CD4-positive, CD25-positive, alpha-beta regulatory T cell (primary cell): ENCODE measurements at places on chromosomes 3 and 15. TPM values are rescaled to one million over a fixed set of nuclear protein-coding genes. Genes with fewer than 3 reads are reported as not detected.

DNA sequence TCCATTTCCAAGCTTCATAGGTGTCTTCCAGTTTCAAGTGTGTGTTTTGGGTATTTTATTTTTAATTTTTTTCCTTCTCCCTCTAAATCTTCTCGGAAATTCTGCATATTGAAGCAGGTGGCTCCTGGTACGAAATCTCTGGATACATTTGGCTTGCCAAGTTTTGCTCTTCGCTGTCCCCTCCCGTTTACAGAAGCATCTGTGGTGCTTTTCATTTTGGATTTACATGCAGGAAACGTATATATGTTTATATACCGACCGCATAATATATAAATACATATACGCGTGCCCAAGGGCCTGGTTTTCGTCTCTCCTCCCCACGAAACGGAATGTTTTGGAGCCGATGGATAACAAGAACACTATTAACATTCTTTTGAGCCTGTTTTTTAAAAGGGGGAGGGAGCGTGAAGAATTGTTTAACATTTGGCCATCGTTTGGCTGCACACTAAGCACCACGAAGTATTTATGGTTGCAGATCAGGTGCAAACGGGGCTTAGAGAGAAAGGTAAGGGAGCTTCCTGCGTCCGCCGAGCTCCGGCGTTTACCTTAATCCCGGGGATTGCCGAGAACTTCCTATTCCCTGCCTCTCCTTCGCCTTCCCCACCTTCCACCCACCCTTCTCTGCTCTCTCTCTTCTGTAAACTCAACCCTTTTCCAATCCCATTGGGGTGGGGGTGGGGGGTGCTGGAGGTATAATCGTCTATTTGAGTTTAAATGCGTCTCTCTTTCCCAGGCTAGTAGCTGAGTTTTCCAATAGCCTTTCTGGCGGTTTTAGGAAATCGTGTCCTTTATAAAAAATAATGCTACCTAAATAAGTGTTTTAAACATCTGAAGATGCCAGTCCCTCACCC lies 1.1 kb upstream of the NLGN1 start:
- DNase-seq = no peak

- no peak for DNase-seq
These were observed 72.0 kb downstream of the HCN4 start for GRCh38 chr15:73296609-73297353.

DNA sequence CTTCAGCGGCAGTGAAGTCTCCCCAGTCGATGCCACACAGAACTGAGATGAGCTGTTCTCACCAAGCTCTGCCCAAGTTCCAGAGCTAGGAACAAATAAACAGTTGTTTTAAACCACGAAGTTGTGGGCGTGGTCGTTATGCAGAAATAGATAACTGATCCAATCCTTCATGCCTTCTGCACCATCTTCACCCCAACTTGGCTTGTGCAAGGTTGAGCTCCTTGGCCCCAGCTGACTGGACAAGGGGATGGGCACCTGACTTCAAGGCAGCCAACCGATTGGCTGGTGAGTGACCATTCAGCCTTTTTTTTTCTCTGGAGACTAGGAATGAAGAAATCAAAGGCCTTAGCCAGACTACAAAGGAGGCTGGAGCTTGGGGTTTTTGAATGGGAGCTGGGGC lies 23.9 kb downstream of the LINGO1 start:
- DNase-seq = no peak

The SPESP1 gene
- not detected for total RNA-seq

The SCAMP5 gene
- total RNA-seq = 1.3 TPM

GRCh38 chr3:177832880-177833279 lies 635.6 kb upstream of the TBL1XR1 start:
- no peak for DNase-seq

DNA sequence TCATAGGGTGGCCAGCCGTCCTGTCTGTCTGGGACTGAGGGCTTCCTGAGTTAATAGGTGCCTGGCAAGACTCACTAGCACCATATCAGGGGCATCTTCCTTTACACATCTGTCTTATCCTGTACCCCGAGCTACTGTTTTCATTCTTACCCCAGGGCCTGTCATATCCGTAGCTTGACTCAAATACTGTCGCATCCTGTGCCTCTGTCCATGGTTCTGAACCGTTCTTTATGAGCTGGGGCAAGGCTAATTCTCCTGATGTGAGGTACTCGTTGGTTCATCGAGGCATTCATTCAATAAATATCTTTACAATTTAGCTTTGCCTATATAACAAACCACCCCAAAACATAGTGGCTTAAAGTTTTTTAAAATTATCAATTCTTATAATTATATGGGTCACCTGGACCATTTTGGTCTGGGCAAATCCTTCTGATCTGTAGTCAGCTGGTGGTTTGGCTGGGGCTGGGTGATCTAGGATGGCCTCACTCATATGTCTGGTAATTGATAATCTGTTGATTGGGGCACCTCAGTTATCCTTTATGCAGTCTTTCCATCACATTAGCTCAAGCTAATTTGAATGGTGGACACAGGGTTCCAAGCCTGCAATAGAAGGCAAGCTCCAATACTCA lies 121.2 kb downstream of the TLE3 start:
- peak; percentile 58 for DNase-seq

DNA sequence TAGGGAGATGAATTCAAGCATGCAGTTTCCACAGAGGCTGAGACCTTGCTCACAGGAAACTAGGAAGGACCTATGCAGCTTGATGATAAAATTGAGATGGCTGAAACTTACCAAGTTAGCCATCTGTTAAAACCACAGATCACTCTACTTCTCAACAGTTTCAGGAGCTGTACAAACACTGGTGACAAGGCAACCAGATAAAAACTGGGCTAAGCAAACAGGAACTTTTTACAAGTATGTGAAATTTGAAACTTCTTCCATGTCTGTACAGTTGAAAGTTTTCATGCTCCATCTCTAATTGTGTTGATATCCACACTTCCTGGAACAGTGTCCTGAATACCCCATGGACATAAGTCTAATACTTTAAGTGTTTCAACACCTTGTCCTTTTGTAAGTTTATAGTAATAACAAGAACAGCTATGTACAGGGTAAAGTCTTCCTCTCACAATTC lies 78.2 kb downstream of the FAIM start:
- peak; percentile 11 for DNase-seq

- peak; percentile 42 for DNase-seq
These were observed 102.9 kb downstream of the FNDC3B start for GRCh38 chr3:172142051-172142863.

The CPNE9 gene
- not detected for total RNA-seq

GRCh38 chr3:130761730-130762311 lies 15.2 kb upstream of the PIK3R4 start:
- no peak for DNase-seq

DNA sequence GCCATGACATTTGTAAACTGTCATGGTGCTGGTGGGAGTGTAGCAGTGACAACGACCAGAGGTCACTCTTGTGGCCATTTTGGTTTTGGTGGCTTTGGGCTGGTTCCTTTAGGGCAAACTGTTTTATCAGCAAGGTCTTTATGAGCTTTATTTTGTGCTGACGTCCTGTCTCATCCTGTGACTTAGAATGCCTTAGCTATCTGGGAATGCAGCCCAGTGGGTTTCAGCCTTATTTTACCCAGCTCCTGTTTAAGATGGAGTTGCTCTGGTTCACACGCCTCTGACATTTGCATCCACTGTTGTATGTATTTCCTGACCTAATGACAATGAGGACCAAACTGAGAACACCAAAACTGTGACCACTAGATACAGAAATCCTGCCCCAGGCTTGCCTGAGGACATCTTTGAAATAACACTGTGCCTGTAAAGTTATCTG lies 37.6 kb downstream of the RAB8B start:
- DNase-seq = no peak

DNA sequence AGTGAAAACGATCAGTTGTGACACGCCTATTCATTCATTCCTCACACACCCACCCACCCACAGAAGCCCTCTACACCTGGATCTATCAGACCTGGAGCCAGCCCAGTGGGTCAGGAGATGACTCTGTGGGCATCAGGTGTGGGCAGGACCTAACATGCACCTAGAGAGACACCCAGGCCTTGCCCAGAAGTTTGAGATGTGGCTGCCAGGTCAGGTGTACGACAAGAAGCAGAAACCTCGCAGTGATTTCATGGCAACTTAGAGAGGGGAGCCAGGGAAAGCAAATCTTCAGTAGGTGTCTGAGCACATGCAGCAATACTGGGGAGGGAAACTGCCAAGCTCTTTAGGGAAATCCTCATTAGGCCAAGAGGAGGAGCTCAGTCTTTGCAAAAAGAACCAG lies 264.7 kb upstream of the ROPN1 start:
- DNase-seq = no peak

DNA sequence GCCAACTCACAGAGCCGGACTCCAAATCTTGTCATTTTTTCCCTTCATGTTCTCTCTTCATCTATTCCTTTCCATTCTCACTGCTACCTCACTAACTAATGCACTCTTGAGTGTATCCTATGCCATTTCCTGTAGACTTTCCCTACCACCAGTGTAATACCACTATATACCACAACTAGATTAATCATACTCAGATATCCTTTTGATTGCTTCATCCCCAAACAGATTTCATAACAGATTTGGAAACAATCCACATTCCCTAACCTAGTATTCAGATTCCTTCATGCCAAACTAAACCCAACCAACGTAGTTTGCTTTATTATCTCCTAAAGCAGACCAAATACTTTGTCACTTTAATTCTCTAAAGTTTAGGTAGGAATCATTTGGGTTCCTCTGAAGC lies 2.6 kb upstream of the PLOD2 start:
- DNase-seq = no peak

GRCh38 chr3:158912188-158912587 lies 110.3 kb downstream of the MFSD1 start:
- no peak for DNase-seq

The TBC1D21 gene
- total RNA-seq = not detected

The CPA3 gene
- total RNA-seq = 1.1 TPM

DNA sequence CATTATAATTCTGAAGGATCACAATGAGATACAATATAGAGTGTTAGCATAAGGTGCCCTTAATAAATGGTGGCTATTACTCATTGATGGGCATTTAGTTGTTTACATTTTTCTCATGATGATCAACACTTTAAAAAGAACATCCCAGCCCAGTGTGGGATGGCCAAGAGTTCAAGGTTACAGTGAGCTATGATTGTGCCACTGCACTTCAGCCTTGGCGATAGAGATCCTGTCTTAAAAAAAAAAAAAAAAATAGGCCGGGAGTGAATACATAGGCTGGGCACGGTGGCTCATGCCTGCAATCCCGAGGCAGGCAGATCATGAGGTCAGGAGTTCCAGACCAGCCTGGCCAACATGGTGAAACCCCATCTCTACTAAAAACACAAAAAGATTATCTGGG lies 1.6 kb upstream of the FXR1 start:
- DNase-seq = no peak

The BNIP2 gene
- total RNA-seq = 98.8 TPM

- DNase-seq = no peak
These were observed 46.8 kb downstream of the NME9 start for GRCh38 chr3:138282836-138283235.

- no peak for DNase-seq
These were observed 32.8 kb downstream of the COPS2 start for GRCh38 chr15:49122541-49123062.

The KBTBD13 gene
- total RNA-seq = not detected

The RTP1 gene
- not detected for total RNA-seq

The FSIP1 gene
- total RNA-seq = 0.25 TPM

The TLR9 gene
- 0.27 TPM for total RNA-seq

- no peak for DNase-seq
These were observed 139.6 kb upstream of the ADAMTS9 start for GRCh38 chr3:64827431-64827830.

- no peak for DNase-seq
These were observed 410.7 kb downstream of the GRM7 start for GRCh38 chr3:7271631-7272030.

DNA sequence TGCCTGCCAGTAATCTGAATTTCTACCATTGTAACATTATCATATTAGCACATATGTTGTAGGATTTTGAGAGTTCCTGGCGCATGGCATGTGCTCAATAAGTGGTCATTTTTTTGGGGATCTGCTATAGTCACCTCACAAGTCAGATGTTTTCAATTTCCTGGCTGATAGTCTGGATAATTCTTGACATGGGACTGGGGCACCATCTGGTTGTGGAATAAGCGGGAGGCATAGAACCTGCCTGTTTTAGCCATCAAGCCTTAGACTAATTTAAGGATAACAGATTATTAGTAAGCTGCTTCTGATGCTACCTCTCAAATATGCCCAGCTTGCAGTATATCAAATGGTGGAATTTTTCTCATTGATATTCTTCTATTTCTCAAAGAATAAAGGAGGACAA lies 39.1 kb downstream of the GASK1A start:
- DNase-seq = no peak

DNA sequence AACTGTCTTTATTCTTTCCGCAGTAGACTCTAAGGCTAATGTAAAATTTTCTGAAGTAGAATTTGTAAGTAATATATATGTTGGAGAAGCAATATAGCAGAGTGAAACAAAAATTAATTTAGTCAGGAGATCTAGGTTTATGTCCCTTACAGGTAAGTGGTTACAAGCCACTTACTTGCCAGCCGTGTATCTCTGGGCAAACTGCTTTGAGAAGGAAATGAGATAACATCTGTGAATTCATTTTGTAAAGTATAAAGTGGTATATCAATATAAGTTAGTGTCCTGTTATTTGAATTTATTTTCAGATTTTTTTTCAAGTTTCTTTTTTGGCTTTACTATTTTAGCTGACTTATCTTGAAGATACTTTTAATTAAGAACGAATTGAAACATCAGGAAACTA lies 5.5 kb downstream of the DAZL start:
- DNase-seq = no peak

GRCh38 chr3:100401674-100402041 lies 319 bp downstream of the LNP1 start:
- no peak for DNase-seq

GRCh38 chr15:39304201-39304841 lies 276.6 kb upstream of the THBS1 start:
- DNase-seq = no peak

- no peak for DNase-seq
These were observed 13.6 kb upstream of the XIRP1 start for GRCh38 chr3:39205919-39206516.

DNA sequence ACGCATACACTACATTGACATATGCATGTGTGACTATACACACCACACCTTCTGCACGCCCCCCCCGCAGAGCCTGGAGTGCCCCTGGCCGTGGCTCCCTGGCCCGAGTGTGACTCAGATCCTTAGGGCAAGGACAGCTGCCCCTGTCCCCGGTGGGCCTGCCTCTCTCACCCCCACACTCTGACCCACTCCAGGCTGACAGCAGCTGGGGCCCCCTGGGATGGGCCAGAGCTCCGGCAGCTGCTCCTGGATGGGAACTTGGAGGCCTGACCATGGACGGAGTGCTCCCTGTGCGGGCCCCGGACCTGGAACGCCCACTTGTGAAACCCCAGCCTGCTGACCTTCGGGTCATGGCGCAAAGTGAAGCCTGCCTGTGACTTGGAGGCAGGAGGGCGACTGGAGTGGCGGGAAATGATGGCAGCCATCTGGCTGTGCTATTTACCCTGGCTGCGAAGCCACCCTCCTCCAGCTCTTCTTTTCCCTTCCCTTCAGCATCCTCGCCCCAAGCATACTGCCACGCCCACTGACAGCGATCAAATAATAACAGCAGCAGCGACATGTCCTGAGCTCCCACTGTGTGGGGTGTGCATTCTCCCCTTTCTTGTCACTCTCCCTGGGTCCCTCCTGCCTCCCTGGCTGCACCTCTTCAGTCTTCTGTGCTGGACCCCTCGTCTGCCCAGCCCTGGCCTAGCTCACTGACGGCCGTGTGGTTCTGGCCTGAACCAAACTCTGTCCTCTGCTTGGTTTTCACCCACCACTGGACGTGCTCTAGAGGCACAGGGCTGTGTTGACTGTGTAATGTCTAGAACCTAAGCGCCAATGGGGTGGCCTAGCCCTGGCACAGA lies 90.7 kb upstream of the MEF2A start:
- DNase-seq = no peak
